ENCODE measurements at places on chromosomes 1 and 21. TPM values are rescaled to one million over a fixed set of nuclear protein-coding genes. Genes with fewer than 3 reads are reported as not detected.

DNA sequence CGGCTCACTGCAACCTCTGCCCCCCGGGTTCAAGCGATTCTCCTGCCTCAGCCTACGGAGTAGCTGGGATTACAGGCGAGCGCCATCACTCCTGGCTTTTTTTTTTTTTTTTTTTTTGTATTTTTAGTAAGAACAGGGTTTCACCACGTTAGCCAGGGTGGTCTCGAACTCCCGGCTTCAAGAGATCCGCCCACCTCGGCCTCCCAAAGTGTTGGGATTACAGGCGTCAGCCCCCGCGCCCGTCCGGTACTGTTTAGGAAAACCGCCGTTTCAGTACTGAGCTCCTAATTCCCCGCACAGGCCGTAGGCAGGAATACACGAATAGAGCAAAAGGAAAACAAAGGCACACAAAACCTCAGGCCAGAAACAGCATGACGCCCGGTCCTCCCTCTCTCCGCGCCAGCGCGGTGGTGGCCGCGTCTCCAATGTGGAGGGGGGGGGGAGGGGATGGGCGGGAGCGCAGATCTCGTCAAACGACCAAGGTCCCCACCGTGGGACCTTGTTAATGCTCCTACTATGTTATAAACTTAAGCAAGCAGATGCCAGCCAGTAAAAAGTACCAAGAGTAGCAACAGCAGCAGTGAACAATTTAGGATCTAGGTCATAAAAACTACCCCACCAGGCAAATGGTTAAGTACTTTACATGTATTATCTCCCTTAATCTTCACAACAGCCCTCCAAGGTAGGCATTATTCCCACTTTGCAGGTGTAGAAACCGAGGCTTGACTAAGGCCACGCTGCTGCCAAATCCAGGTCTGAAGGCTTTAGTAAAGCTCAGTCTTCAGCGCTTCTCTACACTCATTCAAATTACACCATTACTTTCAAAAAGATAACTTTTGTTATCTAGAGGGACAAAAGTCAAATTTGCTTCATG is 648 bp upstream of the ADAR start:
- DNase-seq, result peak; percentile 69

DNA sequence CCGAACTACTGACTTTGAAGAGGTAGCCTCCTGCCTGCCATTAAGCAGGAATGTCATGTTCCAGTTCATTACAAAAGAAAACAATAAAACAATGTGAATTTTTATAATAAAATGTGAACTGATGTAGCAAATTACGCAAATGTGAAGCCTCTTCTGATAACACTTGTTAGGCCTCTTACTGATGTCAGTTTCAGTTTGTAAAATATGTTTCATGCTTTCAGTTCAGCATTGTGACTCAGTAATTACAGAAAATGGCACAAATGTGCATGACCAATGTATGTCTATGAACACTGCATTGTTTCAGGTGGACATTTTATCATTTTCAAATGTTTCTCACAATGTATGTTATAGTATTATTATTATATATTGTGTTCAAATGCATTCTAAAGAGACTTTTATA is 159.8 kb upstream of the SGIP1 start:
- DNase-seq, result no peak

GRCh38 chr1:42852608-42852980 is 6.2 kb downstream of the ZNF691 start:
- DNase-seq, result no peak

GRCh38 chr1:198756470-198756869 is 117.6 kb downstream of the PTPRC start:
- DNase-seq, result no peak

DNA sequence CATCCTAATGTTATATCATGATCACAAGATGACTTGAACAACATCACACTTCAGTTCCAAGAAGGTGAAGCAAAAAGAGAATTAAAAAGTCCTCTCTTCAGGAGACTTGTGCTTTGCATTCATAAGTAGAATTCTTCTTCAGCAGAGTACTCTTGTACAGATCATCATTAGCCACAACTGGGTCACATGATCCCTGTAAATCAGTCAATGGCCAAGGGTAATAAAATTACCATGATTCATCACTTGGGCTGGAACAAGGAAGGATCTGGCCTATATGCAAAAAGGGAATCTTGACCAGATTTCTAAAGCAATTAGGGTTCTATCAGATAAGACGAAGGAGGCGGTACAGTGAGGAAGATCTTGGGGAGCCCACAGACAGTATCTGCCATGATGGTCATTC is 458.0 kb upstream of the DEPDC1 start:
- no peak for DNase-seq

DNA sequence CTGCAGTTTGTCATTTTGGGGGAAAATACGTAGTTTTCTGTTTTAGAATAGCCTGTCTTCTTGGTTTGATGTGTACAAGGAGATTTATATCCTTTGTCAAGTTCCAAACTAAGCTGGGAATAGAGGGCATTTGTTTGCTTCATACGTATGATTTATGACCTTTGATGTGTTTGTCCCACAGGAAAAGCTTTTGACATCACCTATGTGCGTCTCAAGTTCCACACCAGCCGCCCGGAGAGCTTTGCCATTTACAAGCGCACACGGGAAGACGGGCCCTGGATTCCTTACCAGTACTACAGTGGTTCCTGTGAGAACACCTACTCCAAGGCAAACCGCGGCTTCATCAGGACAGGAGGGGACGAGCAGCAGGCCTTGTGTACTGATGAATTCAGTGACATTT is 79.9 kb downstream of the LAMC1 start:
- DNase-seq, result no peak

PLPPR4 gene
- total RNA-seq, result 3.8 TPM

Data from aorta (tissue), 5 donors.